ENCODE measurements at places on chromosomes 3 and 15.

GRCh38 chr3:185740133-185740532 is 84.7 kb downstream of the IGF2BP2 start:
- no peak for DNase-seq

GRCh38 chr3:35970793-35971192 is 331.5 kb downstream of the ARPP21 start:
- DNase-seq: no peak

DNA sequence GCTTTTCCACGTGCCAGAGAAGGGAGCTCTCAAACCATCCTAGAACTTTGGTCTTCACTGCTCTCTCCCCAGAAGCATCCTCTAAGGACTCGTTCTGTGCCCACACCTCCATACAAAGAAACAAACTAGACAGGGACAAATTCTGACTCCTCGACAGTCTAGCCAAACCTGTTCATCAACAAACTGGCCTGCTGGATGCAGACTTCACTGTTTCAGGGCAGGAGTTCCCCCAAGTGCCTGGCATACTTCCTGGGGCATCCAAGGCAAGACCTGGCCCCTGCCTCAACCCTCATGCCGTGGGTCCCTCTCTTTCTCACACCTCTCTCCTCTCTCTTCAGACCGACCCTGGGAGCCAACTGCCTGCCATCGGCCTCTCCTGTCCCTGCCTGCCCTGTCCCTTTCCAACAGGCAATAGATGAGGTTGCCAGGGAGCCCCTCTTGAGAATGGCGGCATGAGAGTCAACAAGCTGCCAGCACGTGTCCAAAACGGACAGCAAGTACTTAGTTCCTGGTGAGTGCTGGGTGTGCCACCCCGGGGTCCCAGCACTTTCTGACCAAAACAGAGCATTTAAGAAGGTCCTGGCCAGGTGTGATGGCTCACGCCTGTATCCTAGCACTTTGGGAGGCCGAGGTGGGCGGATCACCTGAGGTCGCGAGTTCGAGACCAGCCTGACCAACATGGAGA is 79.1 kb upstream of the HES1 start:
- DNase-seq: no peak

- no peak for DNase-seq
Measured at GRCh38 chr15:32979710-32980109, 214.8 kb downstream of the FMN1 start.

GRCh38 chr3:149437710-149438109 is 36.8 kb upstream of the TM4SF4 start:
- DNase-seq: no peak

DNA sequence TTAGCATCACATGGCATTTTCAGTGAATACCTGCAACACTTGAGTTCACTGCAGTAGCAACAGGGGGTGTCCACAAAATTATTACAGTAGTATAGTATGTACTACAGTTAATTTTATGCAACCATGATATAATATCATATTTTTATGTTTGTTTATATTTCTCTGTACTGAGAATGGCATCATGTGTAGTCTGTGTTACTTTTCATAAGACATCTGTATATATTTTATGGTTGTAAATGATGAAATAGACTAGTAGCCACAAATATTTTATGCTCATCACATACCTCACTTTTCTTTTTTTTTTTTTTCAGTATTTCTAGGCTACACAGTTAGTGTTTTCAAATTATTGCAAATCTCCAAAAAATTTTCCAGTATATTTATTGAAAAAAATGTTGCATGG is 22.4 kb downstream of the PHLDB2 start:
- no peak for DNase-seq

DNA sequence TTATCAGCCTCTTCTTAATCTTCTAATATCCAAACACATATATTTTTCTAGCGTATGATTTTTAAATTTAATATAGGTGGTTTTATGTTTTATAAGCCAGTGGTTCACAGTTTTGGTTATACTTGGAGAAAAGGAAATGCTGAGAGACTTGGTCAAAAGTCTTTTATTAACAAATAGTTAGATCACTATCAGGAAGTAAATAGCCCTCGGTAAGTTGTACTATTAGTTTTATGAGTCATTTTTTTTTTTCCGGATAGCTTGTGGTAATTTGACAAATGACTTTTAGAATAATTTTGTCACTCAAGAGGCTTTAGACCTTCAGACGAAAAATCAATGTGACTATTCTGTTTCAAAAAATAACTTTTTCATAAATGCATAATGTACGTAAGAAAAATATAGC is 232.2 kb upstream of the ROBO1 start:
- DNase-seq: no peak

DNA sequence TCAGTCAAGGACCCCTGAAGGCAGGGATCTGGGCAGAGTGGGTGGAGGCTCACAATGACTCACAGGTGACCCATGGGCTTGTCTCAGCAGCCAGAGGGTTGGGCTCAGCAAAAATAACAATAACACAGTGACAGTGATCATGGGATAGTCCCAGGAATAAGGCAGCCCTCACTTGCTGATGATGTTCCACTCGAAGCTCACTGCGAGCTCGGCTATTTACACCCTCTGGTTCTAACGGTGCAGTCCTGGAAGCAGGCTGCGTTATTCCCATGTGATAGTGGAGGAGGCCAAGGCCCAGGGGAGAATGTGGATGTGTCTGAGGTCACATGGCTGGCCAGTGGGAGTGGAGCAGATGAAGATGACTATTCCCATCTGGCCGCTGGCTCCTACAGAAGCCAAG is 16.2 kb downstream of the CCDC33 start:
- DNase-seq: no peak

DNA sequence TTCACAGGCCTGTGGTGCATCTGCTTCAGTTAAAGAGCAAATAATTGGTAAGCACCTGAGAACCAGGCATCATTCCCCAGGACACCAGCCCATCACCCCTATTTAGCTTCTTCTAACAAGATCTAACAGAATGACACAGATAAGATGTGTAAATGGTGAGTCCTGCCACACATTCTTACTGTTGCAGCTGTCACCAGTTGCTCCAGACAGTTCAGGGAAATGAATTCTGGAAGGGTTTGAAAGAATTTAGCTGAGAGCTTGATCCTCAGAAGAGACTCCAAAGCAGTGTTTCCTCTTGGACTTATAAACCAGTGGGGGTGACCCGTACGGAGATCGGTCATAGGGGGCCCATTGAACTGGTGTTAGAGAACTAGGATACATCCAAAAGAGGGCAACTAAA is 238.0 kb downstream of the MEX3B start:
- DNase-seq: no peak

- DNase-seq: no peak
Measured at GRCh38 chr3:127630811-127631714, 2.1 kb downstream of the PODXL2 start.

- no peak for DNase-seq
Measured at GRCh38 chr3:104206925-104207324, 1159.8 kb upstream of the ALCAM start.

- DNase-seq: no peak
Measured at GRCh38 chr3:153944084-153944483, 177.1 kb upstream of the ARHGEF26 start.

DNA sequence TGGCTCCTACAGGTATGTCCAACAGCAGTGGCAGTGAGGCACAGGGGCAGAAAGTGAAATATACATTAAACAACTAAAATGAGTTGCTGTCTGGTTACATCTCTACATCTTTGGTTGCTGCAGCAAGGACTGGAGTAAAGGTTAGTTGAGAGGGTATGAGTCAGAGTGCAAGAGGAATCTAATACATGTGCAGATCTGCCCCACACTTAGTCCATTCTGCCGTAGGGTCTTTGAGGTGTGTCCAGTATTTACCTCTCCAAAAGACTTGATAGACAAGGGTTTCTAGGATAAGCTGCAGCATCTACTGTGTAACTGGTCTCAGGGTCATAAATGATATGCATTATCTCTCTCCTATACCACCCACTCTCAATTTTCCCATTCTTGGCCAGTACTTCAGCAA is 6.2 kb upstream of the NEDD4 start:
- no peak for DNase-seq

GRCh38 chr3:123813876-123814275 is 70.3 kb downstream of the MYLK start:
- DNase-seq: no peak

GRCh38 chr3:66336333-66336766 is 115.5 kb downstream of the SLC25A26 start:
- DNase-seq: no peak

DNA sequence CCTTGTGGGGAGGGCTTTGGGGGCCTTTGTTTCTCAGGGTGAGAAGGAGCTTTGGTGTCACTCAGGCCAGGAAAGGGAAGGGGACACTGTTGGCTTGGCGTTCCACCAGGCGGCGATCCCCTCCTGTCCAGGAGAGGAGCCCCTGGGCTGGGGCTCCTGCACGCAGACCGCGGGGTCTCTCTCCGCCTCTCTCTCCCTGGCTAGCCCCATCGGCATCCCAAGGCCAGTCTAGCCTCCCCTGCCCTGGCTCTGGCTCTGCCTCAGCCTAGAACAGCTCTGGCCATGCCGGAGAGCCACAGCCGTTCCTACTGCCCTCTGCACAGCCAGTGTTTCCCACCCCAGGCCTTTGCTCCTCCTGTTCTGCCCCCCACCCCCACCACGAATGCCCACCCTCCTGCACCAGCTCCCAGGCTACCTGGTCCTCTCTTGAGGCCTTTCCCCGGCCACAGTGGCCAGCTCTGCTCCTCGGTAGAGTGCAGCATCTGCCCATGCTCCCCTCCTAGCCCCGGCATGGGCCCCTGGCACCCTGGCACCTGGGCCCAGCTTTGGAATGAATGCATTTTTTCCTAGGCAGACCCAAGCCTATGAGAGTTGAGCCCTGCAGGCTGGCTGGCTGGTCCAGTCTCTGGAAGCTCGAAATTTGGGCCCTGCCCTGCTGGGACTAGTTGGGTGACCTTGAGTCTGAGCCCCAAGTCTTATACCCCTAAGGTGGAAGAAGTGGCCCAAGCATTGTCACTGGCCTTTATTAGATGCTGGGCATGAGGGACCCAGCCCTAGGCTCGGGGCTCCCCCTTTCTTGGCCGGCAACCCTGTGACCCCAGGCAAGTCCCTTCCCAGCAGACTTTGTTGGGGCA is 2.4 kb downstream of the PLXNA1 start:
- DNase-seq: no peak

GRCh38 chr3:67288466-67289106 is 290.5 kb downstream of the KBTBD8 start:
- DNase-seq: no peak

GRCh38 chr3:11624704-11625375 is 18.9 kb downstream of the VGLL4 start:
- no peak for DNase-seq

- no peak for DNase-seq
Measured at GRCh38 chr3:111035316-111035715, 36.3 kb upstream of the NECTIN3 start.

DNA sequence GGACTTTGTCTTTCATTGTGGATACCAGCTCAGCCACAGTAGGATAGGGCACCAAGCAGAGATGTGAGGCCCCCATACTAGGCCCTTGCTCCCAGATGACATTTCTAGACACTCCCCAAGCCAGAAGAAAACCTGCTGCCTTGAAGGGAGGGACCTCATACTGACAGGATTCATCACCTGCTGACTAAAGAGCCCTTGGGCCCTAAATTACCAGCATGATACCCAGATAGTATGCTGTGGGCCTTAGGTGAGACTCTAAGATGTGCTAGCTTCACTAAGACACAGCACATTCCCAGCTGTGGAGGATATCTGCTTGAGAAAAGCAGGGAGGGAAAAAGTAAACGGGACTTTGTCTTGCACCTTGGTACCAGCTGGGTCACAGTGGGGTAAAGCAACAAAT is 324.0 kb downstream of the TBL1XR1 start:
- no peak for DNase-seq

DNA sequence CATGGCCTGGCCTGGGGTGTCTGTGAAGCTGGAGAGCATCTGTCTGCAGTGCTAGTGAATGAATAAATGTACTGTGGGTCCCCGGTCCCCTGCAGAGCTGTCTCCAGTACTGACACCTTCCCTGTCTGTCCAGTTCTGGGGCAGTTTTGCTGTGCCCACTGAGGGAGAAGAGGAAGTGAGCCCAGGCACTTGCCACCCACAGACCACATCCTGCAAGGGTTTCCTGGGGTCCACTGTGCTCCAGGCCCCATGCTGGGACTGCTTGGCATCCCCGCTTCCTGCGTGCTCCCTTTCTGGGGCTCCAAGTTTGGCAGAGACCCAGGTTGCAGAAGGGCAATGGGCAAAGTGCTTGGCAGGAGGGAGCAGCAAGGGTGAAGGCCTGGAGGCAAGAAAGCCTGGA is 4.9 kb upstream of the SLC6A6 start:
- DNase-seq: no peak

GRCh38 chr3:194689493-194689944 is 3.8 kb downstream of the FAM43A start:
- DNase-seq: no peak

DNA sequence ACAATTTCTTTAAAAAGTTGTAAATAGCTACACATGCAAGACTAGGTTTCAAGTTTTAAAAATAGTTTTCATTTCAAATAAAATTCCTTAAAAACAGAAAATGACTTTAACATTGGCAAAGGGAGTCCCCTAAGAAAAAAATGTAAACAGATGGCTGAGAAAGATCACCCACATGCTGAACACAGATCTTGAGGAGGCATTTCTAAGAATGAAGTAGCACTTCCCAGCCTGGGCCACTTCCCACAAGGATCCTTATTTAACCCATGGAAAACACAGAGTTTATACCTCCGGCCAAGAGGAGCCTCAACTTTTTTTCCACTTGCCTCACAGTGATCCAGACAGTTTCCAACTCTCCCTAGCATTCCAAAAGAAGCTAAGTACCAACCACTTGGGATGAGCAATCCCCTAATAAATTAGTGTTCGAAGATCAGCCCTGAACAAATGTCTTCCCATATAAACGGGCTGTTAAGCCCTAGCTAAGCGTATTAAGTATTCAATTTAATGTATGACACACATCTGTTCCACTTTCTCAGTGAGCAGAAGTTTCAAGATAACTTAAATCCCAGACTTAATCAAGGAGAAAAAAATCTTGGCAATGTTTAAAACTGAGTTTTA is 61.4 kb downstream of the GADL1 start:
- no peak for DNase-seq

DNA sequence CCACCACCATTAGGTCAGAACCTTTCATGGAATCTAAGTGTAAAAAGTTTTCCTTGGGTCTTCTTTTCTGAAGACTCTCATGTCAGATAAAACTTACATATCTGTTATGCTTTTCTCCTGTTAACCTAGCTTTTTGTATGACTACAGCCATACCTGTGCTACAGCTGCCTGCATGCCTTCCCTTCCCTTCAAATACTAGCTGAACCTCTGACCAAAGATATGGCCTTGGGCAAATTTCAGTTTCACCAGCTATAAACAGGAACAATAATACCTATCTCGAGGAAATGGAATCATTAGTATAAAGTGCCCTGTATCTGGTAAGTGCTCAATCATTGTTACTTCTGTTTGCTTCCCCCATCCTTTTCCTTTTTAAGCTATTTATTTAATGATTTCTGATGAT is 25.0 kb downstream of the GLB1 start:
- no peak for DNase-seq

DNA sequence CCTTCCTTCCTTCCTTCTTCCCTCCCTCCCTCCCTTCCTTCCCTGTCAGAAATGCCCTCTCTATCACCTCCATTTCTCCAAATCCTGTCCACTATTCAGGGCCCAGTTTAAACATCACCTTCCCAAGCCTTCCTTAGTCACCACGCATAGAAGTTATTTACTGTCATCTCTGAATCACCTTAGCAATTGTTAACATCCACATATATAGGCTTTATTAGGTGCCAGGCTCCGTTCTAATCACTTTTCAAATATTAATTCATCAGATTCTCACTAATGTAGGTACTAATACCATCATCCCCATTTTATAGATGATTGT is 1.1 kb upstream of the MAGEF1 start:
- no peak for DNase-seq
